Vein endothelial cell (primary cell): ENCODE measurements at places on chromosomes 1 and 21. TPM values are rescaled to one million over a fixed set of nuclear protein-coding genes. Genes with fewer than 3 reads are reported as not detected.

Gene C1orf50
- total RNA-seq = 4.9 and 5.9 TPM in 2 replicates

Gene CLCA4
- total RNA-seq = not detected in 2 replicates

Gene ROR1
- 3.3 and 3.6 TPM in 2 replicates for total RNA-seq

Gene CLCC1
- 24.5 and 30.3 TPM in 2 replicates for total RNA-seq

Gene DIPK1A
- total RNA-seq = 0.65 and 0.67 TPM in 2 replicates
